ENCODE measurements at places on chromosomes 16 and 17.

- DNase-seq, result no peak
These were observed 8.6 kb upstream of the ERCC4 start for GRCh38 chr16:13911306-13911705.

- no peak for DNase-seq
These were observed 316.6 kb downstream of the SLC39A11 start for GRCh38 chr17:72775919-72776318.

GRCh38 chr17:8520981-8521380, 85.3 kb downstream of the NDEL1 start:
- no peak for DNase-seq

DNA sequence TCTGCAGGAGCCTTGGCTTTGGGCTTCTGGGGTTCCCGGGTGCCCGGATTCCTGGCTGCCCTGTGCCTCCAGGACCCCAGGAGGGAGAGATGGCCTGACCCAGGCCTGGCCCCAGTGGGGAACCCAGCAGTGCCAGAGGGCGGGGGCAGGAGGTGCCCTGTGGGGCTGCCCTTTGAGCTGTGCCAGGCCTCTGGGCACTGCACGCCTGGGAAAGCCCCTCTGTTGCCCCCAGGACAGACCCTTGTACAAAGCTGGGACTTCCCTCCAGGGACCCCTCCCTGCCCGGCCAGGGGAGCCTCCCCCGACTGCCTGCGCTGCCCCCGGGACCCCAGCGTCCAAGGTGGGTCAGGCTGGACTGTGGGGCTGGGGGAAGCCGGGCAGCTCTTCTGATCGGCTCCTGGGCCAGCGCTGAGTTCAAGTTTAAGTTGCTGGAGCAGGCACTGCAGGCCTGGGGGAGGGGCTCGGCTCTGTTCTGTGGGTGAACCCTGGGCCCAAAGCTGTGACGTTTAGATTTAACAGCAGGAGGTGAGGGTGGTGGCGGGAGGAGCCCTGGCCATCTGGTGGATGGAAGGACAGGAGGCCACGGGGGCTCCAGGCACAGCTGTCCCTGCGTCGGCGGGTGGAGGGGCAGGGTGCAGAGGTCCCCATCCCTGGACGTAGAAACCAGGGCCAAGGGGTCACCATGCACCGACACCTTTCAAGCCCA, 27.6 kb upstream of the C1QTNF8 start:
- no peak for DNase-seq

GRCh38 chr16:82146957-82147356, 23.1 kb downstream of the MPHOSPH6 start:
- DNase-seq, result no peak

- DNase-seq, result no peak
These were observed 25.0 kb upstream of the KCNJ2 start for GRCh38 chr17:70144260-70144846.

- no peak for DNase-seq
These were observed 15.9 kb downstream of the ZC3H7A start for GRCh38 chr16:11780991-11781680.

GRCh38 chr17:64739316-64740058, 77.4 kb upstream of the SMURF2 start:
- no peak for DNase-seq

GRCh38 chr16:4602331-4602730, 12.4 kb downstream of the UBALD1 start:
- no peak for DNase-seq

DNA sequence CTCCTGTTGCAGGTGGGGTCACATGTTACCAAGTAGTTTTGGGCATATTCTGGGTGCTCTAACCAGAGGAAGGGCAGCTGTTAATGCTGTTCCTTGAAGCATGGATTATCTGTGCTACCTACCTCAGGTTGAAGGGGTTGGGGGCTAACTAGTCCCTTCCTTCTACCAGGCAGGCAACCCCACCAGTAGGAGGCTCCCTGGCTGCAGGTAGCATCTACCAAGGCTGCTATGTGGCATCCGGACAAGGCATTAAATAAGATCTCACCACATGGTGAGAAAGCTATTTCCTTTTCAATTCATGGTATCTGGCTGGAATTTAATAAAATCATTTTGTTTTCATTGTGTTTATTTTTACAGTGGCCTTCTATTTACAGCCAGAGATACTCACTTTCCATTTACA, 62.5 kb downstream of the CACNG3 start:
- no peak for DNase-seq

DNA sequence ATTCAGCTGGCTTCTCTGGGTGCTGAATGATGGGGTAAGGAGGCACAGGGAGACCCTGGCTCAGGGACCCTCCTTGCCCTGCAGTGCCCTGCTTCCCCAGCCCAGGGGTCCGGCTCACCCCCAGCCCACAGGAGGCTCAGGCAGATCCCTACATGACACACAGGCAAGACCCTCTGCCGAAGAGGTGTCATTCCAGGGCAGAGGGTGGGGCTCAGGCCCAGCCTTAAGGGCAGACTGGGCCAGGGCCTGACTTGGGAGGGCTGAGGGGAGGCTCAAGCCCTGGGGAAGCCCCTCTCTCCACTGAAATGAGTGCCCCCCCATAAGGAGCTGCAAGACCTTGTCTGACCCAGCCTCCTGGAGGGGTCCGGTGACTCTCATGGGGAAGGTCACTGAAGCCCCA, 30.3 kb upstream of the KSR1 start:
- DNase-seq, result no peak

- no peak for DNase-seq
These were observed 67.0 kb downstream of the N4BP1 start for GRCh38 chr16:48542966-48543365.

DNA sequence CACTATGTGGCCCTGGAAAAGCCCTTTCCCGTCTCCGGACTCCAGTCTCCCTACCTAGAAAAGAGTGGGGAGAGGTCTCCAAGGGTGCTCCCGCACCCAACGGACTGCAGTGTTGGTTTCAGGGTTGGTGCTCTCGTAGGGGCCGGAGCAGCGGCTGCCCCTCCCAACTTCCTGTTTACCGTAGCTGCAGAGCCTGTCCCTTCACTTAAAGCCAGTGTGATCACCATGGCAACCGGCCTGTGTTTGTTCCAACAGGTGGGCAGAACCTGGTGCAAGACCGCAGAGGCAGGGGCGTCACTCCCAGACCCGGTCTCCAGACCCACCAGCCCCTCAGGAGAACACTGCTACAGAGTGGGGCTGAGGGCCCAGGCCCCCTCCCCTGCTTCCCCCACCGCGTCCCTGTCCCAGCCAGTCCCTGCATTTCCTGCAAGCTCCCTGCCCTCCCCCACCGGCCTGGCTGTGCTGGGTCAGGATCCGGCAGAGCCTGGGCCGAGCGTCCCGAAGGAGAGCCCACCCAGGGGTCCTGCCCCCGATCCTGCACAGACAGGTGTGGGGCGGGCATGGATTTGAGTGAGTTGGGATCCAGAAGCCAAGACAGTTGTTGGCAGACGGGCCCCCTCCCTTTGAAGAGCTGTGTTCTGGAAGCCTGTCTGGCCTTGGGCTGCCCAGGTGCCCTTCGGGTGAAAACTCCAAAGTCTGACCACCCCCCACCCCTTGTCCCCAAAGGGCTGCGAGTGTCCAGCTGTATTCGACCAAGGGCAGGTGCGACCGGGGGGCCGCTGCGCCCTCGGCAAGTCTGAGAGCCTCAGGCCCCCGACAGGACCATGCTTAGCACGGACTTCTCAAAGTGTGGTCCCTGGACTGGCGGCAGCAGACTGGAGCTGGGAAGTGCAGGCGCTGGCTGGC, 1.5 kb upstream of the BAIAP3 start:
- no peak for DNase-seq

DNA sequence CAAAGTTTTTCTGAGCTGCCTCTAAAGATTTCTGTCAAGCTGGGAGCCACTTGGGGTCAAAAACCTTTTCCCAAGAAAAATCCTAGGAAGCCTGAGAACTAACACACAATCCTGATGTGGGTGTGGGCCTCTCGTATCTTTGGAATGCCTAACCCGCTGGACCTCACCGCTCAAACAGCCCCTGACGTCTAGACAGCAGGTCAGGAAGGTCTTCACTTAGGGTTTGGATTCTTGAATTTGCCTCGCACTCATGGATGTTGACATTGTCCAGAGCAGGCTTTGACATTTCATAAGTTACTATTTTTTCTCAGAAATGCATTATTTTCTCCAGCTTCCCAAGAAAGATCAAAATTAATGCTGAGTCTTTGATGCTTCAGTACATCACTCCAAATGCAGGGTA, 18.9 kb downstream of the TEX2 start:
- no peak for DNase-seq

- DNase-seq, result no peak
These were observed 719 bp downstream of the NGFR start for GRCh38 chr17:49495842-49496182.

GRCh38 chr16:78515421-78515820, 416.0 kb downstream of the WWOX start:
- DNase-seq, result no peak

DNA sequence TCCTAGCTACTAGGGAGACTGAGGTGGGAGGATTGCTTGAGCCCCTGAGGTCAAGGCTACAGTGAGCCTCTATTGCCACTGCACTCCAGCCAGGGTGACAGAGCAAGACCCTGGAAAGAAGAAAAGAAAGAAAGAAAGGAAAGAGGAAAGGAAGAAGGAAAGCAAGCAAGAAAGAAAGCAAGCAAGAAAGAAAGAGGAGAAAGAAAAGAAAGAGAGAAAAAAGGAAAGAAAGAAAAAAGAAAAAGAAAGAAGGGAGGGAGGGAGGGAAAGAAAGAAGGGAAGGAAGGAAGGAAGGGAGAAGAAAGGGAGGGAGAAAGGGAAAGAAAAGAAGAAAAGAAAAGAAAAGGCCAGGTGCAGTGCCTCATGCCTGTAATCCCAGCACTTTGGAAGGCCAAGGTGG, 9.0 kb downstream of the ACTG1 start:
- DNase-seq, result no peak

- DNase-seq, result no peak
These were observed 16.3 kb upstream of the MYO15B start for GRCh38 chr17:75571197-75571884.

GRCh38 chr17:70644096-70644495, 474.8 kb downstream of the KCNJ2 start:
- no peak for DNase-seq

- DNase-seq, result no peak
These were observed 2.7 kb upstream of the ACE start for GRCh38 chr17:63474174-63474573.

DNA sequence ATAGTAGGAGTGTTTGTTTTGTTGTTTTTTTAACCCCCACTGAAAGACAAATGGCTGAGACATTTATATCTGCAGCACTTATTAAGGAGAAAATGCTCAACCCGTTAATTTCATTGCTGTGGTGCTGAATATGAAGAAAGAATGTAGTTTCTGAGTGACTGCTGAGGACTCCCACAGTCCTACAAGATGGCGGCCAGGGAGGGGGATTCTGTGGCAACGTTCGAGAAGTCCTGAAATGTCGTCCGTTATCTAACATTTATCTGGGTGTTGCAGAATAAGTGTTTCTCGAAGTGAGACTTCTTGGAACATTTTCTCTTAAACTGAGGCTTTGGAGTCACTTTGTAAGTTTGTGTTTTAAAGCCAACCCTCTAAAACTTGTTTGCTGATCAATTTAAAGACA, 530.4 kb downstream of the XYLT1 start:
- DNase-seq, result no peak

GRCh38 chr17:31051506-31051905, 43.3 kb upstream of the NF1 start:
- no peak for DNase-seq

GRCh38 chr17:59418732-59419166, 87.3 kb downstream of the YPEL2 start:
- no peak for DNase-seq

DNA sequence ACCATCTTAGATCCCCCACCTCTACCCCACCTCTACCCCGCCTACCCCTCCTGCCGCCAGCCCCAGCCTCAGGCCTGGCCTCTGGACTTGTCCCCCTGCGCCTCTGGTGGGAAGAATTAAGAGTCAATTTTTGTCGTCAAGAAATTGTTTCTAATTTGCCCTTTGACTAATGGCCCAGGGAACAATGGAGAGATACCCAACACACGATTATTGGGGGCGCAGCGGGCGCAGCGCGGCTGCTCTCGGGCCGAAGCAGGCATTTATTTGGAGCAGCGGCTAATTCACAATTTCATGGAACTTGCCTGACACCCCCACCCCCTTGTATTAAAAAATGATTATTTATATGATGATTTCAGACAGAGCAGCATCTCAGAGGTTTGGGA, 4.4 kb upstream of the BAHCC1 start:
- DNase-seq, result no peak

DNA sequence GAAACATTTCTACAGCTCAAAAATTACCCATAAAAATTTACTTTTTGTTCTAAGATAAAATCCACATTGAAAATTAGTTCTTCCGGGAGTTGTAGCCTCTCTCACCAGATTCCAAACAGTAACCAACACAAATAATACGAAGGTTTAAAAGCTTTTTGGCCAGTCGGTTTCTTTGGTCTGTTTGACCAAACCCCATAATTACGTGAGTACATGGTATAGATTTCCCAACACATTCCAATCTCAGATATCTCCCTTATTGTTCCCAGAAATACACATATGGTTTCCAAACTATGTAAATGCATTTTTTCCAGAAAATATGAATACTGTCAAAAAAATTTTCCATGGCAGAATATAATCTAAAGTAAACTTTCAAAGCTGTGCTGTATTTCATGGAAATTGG, 722.0 kb downstream of the KCNJ2 start:
- DNase-seq, result no peak

DNA sequence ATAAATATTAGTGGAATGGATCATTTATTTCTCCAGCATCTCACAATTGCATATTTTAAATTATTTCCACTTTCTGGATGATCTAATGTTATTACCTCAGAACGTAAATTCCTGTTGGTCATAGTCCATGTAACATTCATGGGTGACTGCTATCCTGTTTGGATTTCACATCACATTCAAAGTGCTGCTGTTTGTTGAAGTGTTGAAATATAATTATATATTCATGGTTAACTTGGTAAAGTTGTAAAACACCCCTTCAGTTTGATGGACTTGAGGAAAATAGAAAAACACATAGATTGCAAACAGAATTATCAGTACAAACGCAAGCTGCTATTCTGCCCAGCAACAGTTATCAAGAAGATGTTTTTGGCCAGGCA, 59.6 kb downstream of the TANGO6 start:
- DNase-seq, result no peak

DNA sequence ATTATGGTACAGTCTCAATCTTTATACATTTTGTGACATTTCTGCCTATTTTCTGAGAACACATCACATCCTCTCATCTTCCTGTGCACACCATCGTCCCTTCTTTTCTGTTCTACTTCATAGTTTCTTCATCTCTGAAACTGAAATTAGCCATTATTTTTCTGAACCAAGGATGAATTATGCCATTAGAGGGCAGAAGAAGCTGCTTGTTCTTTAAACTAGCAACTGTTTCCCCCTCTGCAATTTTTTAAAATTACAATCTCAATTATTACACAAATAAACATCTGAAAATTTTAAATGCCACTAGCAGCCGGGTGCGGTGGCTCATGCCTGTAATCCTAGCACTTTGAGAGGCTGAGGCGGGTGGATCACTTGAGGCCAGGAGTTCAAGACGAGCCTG, 41.3 kb downstream of the RBBP6 start:
- DNase-seq, result peak; percentile 41

GRCh38 chr17:5429191-5429887, 9.4 kb downstream of the RPAIN start:
- DNase-seq, result no peak

Data from stromal cell of bone marrow (primary cell).